Activated effector memory CD4-positive, alpha-beta T cell treated with Interleukin-2 at 50 U/mL for 16 hours (primary cell): ENCODE measurements at places on chromosomes 6 and 20.

DNA sequence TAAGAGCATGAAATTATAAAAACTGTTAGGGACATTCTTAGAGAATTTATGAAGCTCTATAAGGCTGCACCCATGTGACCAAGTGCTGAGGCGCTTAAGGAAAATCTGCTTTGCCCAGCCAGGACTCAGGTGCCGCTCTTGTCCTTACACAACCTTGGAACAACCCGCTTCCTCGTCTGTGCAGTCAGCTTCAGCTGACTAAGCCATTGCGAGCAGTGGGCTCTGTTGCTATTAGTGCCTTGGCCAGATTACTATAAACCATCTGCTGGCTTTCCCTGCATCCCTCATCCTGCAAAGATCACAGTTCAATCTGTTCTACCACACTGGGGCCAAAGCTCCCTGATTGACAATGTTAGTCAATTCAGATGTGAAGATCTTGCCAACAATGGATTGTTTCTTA, 89.1 kb upstream of the E2F3 start:
- no peak for DNase-seq

GRCh38 chr20:47304287-47304686, 52.2 kb downstream of the ZMYND8 start:
- no peak for DNase-seq

DNA sequence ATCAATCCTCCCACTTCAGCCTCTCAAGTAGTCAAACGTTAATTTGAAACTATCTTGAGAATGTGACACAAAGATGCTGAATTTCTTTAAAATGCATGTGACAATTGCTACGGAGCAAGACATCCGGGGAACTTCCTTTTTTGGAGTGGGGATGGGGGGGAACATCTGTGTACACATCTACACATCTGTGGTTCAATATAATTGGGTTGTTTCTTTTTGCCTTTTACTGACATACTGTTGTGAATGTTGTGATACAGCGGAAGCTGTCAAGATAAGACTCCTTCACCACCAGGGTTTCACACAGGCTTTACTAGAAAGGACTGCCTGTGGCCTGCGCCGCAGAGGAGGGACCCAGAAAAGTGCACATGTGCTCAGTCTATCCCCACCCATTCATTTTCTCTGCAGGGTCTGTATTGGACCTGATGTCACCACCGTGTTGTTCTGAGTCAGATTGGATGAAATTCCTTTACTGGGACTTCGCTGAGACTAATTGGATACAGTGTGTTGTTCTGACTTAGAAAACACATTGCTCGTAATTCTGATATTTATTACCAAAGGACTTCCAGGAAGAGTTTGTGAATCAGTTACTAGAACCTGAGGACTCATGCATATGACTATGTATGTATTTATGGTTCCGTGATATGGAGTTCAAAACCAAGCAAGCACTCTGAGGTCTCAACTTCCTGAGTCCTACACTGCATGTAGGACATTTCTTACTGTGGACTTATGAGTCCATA, 98.7 kb upstream of the SGK1 start:
- DNase-seq: no peak

- DNase-seq: no peak
These were observed 63.2 kb downstream of the OLIG3 start for GRCh38 chr6:137430954-137431353.

DNA sequence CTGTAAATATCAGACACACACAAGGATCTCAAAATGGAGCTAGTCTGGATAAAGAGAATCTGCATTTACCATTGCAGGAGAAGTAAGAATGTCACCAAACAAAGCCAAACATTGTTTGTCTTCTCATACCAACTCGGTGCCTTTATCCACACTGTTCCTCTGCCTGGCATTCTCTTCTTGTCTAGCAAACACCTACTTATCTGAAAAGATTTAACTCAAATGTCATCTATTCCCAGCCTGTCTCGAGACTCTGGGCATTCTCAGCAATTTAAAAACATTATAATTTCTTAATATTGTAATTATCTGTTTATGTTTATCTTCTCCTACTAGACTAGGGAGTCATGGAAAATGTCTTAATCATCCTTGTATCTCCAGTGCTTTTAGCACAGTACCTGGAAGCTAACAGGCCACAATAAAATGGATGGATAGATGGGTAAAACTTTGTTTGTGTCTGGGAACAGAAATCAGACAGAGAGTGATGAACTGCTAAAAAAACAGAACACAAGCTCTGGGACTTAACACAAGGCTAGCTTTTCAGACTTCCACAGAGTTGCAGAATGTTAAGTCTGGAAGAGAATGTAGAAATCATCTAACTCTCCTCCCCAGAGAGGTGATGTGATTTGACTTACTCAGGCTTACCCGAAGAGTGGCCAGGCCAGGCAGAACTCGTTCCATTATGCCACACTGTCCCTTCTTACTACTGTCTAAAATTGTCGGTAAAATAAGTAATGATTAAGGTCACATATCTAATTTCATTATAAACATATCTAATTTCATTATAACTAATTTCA, 42.3 kb upstream of the FAM83C start:
- DNase-seq: no peak

- no peak for DNase-seq
These were observed 70.1 kb upstream of the TENT5A start for GRCh38 chr6:81822568-81822967.

GRCh38 chr6:123658848-123659247, 22.1 kb upstream of the TRDN start:
- no peak for DNase-seq

GRCh38 chr20:41001497-41001896, 27.1 kb upstream of the TOP1 start:
- no peak for DNase-seq

DNA sequence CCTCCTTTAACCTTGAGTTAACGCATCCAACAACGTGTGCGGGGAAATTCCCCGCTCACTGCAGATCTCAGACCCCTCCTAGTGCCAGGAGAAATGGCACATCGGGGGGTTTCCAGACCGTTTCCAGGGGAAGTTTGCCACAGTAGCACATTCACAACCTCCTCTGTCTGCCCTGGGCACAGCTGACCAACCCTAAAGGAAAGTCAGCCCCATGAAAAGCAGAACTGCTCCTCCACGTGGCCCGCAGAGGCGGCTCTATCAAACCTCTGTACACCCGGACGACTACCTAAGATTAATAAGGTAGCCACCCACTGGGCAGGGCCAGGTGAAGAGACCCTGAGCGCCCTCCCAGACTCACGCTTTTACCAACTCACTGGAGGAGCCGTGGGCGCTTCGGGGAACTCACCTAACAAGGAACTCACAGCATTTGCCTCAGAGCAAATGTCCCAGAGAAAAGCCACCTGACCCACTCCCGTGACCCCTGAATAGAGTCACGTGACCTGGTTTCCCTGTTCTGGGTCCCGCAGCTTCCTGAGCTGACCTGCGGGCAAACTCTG, 93.1 kb downstream of the PRND start:
- DNase-seq: peak; percentile 46

GRCh38 chr6:128659878-128660622, 139.7 kb upstream of the PTPRK start:
- DNase-seq: no peak

DNA sequence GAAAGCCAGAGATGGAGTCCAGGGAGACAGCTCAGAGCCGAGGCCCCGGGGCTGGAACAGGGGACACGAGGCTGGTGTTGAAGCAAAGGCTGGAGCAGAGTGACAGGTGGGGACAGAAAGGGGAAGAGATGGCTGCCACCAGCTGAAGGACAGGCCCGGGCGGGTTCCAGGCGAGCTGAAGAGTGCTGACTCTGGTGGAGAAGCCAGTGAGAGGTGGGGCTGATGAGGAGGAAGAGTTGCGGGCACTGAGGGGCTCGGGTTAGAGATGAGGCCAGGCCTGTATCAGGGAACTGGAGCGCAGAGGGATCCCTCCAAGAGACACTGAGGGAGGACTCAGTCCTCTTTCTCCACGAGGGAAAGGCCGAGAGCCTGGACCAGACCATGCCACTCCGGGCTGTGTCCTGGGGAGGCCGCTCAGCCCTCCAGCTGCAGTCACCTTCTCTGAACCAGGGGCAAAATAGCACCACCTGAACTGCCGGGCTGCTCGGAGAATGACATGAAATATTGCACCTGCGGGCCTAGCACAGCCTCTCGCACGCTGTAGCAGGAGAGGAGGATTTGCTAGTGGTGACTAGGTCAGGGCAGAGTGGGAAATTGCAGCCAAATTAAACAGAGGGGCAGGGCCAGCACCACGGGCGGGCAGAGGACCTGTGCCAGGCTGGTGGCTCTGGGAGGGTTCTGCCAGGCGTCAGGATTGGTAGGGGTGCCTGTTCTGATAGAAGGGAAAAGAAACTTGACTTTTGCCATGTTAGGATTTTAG, 175.9 kb downstream of the ZDHHC14 start:
- DNase-seq: no peak
